ENCODE measurements at places on chromosomes 4 and X. TPM values are rescaled to one million over a fixed set of nuclear protein-coding genes. Genes with fewer than 3 reads are reported as not detected.

The TAF9B gene
- total RNA-seq: 44.0 TPM

The IL2RG gene
- total RNA-seq: not detected

The CFAP99 gene
- total RNA-seq: 0.61 TPM

The CT45A5 gene
- total RNA-seq: not detected

The CDX4 gene
- 0.18 TPM for total RNA-seq

The CITED1 gene
- 0.93 TPM for total RNA-seq

The RRH gene
- not detected for total RNA-seq

The SH3TC1 gene
- 2.7 TPM for total RNA-seq

The SPINK2 gene
- not detected for total RNA-seq

The SPATA4 gene
- total RNA-seq: not detected

The GLRA2 gene
- not detected for total RNA-seq

The IL1RAPL1 gene
- total RNA-seq: 0.19 TPM

The SULT1E1 gene
- total RNA-seq: not detected

The PPID gene
- 44.6 TPM for total RNA-seq

The TLR2 gene
- total RNA-seq: 1.4 TPM

The PAGE2 gene
- total RNA-seq: not detected

The MAGEE1 gene
- 7.1 TPM for total RNA-seq
